ENCODE measurements at places on chromosomes 13 and 19.

- no peak for DNase-seq
These were observed 15.6 kb downstream of the EVI5L start for GRCh38 chr19:7845390-7846154.

GRCh38 chr13:28704919-28705318 lies 13.9 kb downstream of the SLC46A3 start:
- no peak for DNase-seq

GRCh38 chr13:83710133-83710515 lies 172.2 kb downstream of the SLITRK1 start:
- DNase-seq: no peak

DNA sequence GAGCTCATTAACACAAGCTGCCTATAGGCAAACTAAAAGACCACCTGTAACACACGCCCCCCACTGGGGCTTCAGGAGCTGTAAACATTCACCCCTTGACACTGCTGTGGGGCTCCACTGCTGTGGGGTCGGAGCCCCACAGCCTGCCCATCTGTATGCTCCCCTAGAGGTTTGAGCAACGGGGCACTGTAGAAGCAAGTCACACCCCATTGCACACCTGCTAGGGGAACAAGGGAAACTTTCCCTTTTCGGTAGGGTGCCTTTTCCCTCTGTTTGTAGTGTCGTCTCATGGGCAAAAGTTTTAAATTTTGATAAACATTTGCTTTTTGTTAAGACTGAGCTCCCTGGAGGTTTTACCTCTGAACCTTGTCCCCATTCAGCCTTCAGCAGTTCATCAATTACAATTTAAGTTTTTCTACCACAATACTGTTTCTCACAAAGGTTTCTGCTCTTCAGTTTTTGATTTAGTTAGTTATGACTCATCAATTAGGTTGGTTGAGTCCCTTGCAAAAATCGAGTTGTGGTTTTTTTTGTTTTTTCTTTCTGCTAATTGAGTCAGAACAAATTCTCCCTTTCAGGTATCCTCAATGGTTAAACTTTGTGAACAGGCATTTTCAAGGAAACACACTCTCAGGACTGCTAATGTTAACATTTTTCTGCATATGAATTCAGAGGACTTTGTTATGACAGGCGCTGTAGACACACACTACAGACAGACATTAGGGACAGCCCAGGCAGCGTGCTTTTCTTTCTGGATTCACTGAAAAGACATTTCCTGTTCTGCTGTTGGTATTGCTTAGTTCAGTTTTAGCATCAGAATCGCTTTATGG lies 35.1 kb downstream of the ZNF433 start:
- DNase-seq: no peak

GRCh38 chr13:34011552-34012085 lies 193.7 kb downstream of the RFC3 start:
- DNase-seq: no peak

DNA sequence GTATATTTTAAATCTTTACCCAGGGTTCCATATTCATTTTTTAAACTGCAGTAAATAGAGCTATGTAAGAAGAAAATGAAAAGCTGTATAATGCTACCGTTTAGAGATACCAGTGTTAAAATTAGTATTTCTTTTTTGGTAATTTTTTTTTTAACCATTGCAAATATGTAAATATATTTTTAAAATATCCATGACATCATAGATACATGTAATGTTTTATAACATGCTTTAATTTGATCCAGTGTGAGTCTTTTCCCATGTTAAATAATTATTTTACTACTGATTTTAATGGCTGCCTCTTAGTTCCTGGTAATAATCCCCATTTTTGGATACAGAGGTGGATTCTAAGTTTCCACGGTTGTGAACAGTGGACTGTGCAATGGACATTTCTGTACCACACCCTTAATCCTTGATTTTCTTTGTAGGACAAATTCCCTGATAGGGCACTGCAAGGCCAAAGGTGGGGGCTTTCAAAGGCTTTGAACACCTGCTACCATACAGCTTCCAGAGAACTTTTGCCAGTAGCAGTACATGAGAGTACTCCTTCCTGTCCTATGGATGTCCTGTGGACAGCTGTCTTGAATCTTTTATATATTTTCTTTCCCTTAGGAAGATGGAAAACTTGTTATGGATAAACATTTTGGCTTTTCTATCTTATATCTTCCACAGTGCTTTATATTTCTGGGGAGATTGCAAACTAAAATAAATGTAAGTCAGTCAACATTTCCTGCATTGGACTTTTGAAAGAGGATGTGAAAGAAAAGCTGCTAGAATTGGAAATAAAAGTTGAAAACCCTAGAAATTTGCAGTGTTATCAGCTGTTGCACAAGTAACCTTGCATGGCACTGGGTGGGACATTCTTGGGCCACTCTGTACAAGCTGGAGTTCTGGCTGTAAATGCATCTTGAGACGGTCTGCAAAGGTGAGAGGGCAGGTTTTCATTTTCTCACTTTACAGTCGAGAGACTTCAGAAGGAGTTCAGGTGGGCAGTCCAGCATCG lies 46.8 kb downstream of the ARHGEF7 start:
- no peak for DNase-seq

GRCh38 chr19:24054044-24054935 lies 32.7 kb upstream of the ZNF254 start:
- DNase-seq: no peak

DNA sequence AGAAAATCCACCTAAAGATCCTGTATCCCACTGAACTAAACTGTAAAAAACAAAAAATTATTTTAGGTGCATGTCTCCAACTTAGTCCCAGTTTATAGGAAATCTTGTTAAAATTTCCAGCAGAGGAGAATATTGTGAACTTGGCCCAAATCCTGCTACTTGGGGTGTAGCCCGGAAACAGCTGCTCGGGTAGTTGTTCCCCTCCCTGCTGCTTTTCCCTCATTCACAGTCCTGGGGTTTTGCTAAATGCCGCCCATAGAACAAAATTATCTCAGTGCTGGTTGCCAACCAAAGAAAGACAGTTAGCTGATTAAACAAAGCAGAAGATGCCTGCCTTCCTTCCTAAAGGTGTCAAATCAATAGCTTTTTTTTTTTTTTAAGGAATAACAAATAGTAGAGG lies 330.5 kb upstream of the KLF12 start:
- no peak for DNase-seq

DNA sequence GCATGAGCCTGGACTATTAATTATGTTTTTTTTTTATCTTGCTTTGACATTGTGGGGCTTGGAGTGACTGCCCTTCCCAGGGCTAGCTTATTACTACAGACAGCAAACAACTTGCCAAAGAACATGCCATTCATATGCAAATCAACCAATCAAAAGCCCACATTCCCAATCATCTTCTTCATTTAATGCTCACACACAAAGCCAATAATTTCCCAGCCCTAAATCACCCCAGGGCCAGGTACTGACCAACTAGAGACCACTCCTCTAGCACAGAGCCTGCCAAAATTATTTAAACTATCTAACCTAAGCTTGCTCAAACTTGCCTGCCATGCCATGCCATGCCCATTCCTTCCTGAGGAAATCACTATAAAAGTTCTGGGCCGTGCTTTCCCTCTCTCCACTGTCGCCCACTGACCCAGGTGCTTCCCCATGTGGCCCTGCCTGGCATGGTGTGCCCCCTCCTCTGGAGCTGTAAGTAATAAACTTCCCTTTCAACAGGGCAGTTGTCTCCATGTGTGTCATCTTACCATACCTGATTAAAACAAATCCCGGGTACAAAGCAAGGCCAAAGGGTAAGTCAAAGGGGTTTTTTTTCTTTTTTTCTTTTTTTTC lies 15.7 kb downstream of the PBX4 start:
- DNase-seq: no peak

GRCh38 chr13:48731957-48732569 lies 78.3 kb downstream of the CYSLTR2 start:
- DNase-seq: peak; percentile 65

- DNase-seq: peak; percentile 63
These were observed 84.3 kb downstream of the IER2 start for GRCh38 chr19:13234518-13234917.

DNA sequence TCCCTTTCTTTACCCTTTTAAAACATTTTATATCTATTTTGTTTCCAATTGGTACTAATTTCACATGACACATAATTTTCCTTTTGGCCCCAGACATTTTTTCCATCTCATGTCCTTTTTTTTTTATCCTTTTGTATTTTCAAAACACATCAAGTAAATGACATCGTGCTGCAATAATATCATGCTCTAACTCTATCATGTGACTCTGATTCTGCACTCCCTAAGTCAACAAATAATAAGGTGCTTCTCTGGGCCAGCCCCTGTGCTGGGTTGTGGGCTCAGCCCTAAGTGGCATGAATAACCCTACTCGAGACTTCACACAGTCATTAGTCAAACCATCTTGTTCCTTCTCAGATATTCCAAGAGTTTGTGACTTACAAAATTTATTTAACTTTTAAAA lies 21.7 kb downstream of the NALCN start:
- no peak for DNase-seq

DNA sequence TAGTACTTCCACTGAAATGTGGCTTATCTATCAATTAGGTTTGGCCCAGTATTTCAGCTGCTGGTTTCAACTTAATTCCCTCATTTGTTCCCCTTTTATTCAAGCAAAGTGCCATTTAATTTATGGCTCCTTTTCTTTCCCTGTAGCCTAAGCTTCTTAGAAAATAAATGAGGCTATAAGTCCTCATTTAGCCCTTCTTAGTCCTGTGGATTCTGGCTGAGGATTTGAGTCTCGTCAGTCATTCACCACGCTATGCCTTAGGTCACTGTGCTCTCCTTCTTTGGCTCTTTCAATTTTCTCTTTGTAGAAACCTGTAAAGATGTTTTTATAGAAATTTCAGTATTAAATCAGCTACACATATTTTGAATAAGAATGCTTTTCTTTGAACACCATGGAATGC lies 579.1 kb downstream of the GPC6 start:
- no peak for DNase-seq

GRCh38 chr19:1521636-1522035 lies 2.2 kb upstream of the PLK5 start:
- DNase-seq: no peak

GRCh38 chr19:55398200-55398925 lies 9.2 kb downstream of the UBE2S start:
- no peak for DNase-seq

GRCh38 chr13:42136518-42136917 lies 88.1 kb downstream of the DGKH start:
- no peak for DNase-seq

- no peak for DNase-seq
These were observed 1087.5 kb upstream of the ATXN8OS start for GRCh38 chr13:69020120-69020519.

DNA sequence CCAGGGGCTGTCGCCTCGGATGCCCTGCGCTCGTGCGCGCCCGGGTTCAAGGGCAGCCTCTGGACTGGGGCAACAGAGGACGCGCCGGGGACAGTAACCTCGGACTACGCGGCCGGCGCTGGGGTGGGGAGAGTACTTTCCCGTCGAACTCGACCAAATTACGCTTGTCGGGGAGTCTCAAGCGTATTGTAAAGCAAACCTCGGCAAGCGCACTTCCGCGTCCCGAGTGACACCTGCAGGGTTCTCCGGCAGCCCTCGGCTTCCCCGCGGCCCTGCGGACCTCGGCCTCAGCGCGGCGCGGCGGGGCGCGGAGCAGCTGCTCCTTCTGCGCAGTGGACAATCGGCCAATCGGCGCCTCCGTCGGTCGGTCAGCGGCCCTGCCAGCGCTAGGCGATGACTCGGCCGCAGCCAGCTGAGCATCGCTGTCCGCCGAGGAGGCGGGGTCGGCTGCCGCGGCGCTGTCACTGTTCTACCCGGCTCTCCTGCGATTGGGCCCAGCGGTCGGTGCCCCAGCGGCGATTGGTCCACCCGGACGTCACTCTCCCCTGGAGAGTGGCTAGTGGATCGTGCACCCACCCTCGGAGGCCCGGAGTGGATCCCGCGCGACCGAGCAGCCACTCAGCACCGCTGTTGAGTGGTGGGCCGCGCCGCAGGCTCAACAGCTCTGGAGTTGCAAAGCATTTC lies at the start of gene SLC46A3:
Gene SLC46A3 (minus strand): TSS at position 428 of the 684 bp plus-strand sequence. CDS start 972 bp downstream, outside the sequence.
- peak; percentile 98 for DNase-seq

GRCh38 chr19:15373644-15374043 lies 5.9 kb downstream of the AKAP8 start:
- DNase-seq: no peak

All from stimulated activated CD4-positive, alpha-beta T cell treated with anti-CD3 and anti-CD28 coated beads, Interleukin-4, amount 100 ng/mL, for 1 hour (primary cell).